ENCODE measurements at places on chromosomes 3 and 15. TPM values are rescaled to one million over a fixed set of nuclear protein-coding genes. Genes with fewer than 3 reads are reported as not detected.
A peak's percentile ranks its signal among the peaks of the same experiment; 100 is the strongest.

- DNase-seq: no peak
Observed at GRCh38 chr15:90677807-90678790, 39.0 kb upstream of the BLM start.

DNA sequence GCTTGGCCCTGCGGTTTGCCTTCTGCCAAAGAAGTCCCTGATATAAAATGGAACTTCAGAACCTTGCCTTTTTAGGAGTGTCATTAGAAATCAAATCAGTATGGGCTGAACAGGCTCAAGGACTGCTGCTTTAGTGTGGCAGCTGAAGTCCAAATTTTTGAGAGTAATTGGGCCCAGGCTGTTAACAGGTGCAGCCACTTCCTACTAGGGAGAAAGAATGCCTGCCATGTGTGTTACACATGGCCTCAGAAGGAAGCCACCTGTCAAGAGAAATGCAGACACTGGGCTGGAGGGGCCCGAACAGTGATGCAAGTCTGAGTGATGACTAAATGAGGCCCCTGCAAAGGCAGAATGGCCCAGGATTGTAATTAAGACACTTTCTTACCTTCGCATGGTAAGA lies 786.7 kb upstream of the CFAP20DC start:
- no peak for DNase-seq

GRCh38 chr3:157204431-157204830 lies 44.5 kb upstream of the CCNL1 start:
- DNase-seq: peak; percentile 74

Gene AADACL2
- total RNA-seq: not detected

DNA sequence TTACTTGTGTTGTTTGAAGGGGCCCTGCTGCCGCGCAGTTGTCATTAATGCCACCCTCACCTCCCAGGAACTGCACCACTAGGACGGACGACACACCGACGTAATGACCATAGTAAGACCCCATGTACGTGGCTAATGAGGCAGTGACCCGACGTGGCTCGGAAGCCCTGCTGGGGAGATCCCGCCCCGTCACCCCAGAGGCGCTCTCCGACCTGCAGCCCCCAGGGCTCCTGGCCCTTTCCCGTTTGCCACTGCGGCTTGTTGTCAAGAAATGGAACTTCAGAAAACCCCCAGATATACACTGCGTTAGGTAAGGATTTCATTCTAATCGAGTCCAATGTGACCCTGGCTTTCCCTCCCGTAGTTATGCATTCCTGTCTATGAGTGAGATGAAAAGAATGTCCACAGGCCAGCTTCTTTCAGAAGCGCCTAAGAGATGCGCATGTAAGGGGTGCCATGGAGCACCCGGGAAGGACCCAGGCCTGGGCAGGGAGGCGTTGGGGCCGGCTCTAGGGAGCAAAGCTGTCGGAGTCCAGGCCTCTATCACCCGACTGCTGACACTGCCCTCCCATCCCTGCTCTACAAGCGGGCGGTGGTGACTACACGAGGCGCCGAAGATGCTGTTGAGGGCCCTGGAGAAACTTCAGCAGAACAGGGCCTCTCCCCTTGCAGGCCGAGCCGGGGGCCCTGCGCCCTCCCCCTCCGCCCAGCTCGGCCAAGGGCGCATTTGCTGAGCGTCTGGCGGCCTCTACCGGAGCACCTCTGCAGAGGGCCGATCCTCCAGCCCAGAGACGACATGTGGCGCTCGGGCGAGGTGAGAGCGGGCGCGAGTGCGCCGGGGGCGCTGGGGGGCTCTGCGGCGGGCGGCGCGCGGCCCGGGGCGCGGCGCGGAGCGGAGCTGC lies at the start of gene GABRA5:
Gene GABRA5 (plus strand): TSS at position 765 of the 902 bp plus-strand sequence. CDS start 2,187 bp downstream, outside the sequence.
- peak; percentile 47 for DNase-seq

- no peak for DNase-seq
Observed at GRCh38 chr3:60010781-60011180, 961.0 kb upstream of the CFAP20DC start.

- DNase-seq: no peak
Observed at GRCh38 chr3:107315141-107315540, 62.1 kb upstream of the CCDC54 start.

Gene SCAP
- 91.8 TPM for total RNA-seq

Gene GOLGA8S
- total RNA-seq: 0.40 TPM

- no peak for DNase-seq
Observed at GRCh38 chr3:87958289-87958688, 100.5 kb downstream of the CGGBP1 start.

Gene WDR76
- 5.6 TPM for total RNA-seq

DNA sequence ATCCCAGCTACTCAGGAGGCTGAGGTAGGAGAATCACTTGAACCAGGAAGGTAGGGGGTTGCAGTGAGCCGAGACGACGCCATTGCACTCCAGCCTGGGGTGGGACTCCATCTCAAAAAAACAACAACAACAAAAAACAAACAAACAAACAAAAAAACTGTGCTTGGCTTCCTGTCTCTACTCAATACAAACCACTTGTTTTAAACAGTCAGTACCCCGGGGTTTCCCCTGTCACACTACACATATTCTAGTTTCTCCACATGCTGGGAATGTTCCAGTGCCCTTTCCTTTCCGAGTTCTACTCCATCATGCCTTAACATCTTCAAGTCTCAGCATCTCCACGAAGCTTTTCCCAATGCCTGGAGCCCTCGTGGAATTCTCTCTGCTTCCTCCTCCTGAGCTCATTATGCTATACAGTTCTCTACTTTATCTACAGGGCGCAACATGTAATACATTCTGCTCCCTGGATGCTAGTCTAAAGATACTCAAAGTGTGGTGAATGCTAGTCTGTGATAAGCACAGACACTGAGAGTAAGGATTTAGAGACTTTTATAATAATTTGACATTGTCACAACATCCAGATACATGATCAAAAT lies 7.8 kb downstream of the EMC3 start:
- DNase-seq: no peak

DNA sequence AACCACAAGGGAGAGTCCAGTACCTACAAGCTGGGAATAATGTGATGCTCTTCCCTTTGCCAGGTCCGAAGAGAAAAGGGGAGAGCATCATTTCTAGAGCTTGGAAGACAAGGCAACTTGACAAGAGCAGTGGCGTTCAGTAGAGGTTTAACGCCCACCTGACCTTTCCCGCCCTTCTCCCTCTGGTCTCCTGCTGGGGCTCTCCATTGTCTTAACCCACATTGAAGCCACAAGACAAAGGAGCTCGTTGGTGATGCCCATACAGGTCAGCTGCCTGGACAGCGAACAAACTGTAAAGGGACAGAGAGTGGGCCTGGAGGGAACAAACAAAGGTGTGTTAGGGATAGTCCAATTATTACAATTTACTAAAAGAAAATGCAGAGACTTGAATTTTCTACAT lies 13.1 kb upstream of the DUT start:
- DNase-seq: no peak

GRCh38 chr3:194951931-194952582 lies 266.4 kb downstream of the FAM43A start:
- DNase-seq: no peak

GRCh38 chr3:177601152-177601551 lies 403.9 kb upstream of the TBL1XR1 start:
- DNase-seq: no peak

- no peak for DNase-seq
Observed at GRCh38 chr3:46599590-46599989, 12.7 kb upstream of the FAM240A start.

DNA sequence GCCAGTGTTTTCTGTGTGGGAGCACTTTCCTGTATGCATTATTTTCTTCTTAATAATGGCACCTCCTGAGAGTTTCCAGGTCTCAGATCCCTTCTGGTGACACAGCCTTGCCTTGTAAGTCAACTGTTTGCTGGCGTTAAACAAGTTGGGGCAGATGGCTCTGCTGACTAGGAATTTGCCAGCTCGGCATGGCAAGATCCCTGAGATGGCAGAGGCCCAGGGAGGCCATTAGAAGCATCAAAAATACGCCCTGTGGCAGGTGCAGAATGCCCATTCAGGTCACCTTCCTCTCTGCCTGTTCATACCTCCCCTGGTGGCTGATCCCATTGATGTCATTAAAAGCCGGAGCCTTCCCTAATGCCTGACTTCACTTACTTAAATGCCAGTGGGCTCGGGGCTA lies 320.9 kb upstream of the CTDSPL start:
- DNase-seq: no peak

Gene CHRNA7
- total RNA-seq: 2.7 TPM

- peak; percentile 24 for DNase-seq
Observed at GRCh38 chr3:68919000-68919399, 13.3 kb downstream of the TAFA4 start.

DNA sequence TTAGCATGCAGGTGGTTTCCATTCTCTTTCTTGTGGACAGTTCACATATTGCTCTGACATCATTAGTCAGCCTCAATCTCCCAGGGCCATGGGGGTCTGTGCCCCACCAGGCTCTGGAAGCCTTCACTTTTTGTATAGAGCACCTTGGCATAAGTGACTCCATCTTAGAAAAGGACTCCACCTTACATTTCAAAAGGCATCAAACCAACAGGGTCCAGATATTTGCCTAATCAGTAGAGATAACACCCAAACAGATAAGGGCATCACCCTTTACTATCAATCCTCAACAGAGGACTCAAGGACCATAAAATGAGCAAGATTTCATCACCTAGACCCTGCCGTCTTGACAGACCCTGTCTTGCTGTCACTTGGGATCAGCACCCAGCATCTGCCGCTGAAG lies 35.7 kb upstream of the LCTL start:
- no peak for DNase-seq

Gene CACNA2D3
- total RNA-seq: 1.1 TPM

- no peak for DNase-seq
Observed at GRCh38 chr3:120622457-120622856, 26.3 kb downstream of the NDUFB4 start.

Gene UACA
- 37.1 TPM for total RNA-seq

GRCh38 chr3:174973465-174973864 lies 114.3 kb downstream of the NAALADL2 start:
- peak; percentile 80 for DNase-seq

GRCh38 chr3:129501630-129502029 lies 26.8 kb upstream of the RHO start:
- DNase-seq: no peak

- DNase-seq: no peak
Observed at GRCh38 chr3:131540143-131540542, 37.4 kb upstream of the MRPL3 start.

Data from lung (tissue), 17 donors.